ENCODE measurements at places on chromosomes 16 and 17.

DNA sequence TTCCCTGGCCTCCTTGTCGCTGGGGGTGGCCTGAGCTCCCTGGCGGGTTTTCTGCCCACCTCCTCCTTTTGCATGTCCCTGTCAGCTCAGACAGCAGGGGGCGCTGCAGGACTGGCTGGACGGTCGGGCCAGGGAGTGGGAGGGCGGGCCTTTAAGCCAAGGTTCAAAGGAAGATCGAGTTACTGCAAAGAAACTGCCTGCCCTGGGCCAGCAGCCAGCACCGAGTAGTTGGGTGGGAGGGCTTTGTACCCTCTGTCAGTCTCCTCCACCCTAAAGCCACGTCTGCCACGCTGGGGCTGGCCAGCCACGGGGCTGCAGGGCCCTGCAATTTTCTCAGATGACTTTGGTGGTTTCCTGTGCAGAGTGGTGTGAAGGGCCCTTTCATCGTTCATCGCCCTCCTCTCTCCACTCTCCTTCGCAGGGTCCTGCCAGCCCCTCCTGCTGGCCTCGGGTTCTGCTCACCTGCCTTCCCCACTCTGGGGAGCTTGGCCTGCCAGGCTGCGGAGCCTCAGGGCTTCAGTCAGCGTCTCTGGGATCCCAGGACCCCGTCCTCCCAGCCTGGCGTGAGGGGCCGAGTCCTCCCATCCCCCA, 12.3 kb downstream of the GPR142 start:
- peak; percentile 90 for DNase-seq

DNA sequence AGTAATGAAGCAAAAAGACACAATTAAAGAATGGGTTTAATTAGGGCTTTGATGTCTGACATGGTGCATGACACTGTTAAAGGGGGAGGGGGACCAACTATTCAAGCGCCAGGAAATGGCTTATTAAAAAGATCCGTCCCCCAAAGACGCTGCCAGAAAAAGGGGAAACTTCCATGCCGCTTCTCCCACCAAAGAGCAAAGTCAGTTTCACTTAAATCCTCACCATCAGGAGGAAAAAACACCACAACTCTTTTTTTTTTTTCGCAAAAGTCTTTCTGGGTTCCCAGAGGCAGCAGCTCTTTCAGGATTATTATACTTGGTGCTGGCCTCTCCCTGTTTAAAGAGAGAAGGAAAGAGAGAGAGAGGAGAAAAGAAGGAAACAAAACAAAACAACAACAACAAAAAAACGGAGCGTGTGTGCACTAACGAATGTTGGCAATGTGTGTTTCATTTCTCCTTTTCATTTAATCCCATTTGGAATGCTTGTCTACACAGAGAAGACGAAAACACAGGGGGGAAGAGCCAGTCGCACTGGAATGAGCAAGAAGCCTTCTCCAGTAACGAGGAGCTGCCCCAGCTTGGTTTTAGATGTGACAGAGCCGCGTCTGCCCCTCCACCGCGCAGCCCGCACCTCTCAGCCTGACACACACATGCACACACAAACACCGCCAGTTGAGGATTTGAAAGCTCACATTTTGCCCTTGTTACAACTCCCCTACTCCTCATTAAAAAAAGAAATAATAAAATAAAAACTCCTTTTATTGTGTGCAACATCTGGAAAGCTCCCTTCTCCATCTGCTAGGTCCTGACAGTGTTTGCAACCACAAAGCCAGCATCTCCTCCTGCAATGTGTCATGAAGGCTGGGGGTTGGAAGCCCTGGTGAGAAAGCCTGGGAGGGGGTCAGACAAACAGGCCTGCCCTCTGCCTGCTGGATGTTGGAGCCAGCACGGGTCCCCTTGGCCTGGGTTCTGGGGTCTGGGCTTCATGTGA, 32.7 kb upstream of the AXIN2 start:
- no peak for DNase-seq

- peak; percentile 35 for DNase-seq
Measured at GRCh38 chr17:5237541-5238016, 2.9 kb upstream of the SCIMP start.

- DNase-seq = no peak
Measured at GRCh38 chr17:37752482-37752881, 7.6 kb upstream of the HNF1B start.

- DNase-seq = peak; percentile 72
Measured at GRCh38 chr16:88454523-88454947, 1.5 kb downstream of the ZFPM1 start.
